Fibroblast of the conjunctiva (primary cell): ENCODE measurements at places on chromosomes 2 and 18.

- peak; percentile 37 for DNase-seq
These were observed 5.5 kb downstream of the SYT4 start for GRCh38 chr18:43271593-43272432.

GRCh38 chr2:85154048-85154753 is 21.0 kb downstream of the TCF7L1 start:
- DNase-seq: no peak

GRCh38 chr2:240179186-240179815 is 38.8 kb upstream of the OTOS start:
- no peak for DNase-seq

DNA sequence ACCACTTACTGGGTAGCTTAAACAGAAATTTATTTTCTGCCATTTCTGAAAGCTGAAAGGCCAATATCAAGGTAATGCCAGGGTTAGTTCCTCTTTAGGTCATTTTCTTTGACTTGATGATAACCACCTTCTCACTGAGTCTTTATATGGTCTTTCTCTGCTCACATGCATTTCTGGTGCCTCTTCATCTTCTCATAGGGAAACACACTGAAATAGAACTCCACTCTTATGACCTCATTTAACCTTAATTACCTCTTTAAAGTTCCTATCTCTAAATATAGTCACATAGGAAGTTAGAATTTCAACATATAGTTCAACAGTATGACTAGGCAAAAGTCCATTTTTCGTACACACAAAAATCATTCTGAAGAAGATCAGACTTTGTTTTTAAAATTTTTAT is 616.8 kb upstream of the VRK2 start:
- DNase-seq: no peak

GRCh38 chr18:8326763-8327394 is 282.4 kb upstream of the RAB12 start:
- DNase-seq: no peak

DNA sequence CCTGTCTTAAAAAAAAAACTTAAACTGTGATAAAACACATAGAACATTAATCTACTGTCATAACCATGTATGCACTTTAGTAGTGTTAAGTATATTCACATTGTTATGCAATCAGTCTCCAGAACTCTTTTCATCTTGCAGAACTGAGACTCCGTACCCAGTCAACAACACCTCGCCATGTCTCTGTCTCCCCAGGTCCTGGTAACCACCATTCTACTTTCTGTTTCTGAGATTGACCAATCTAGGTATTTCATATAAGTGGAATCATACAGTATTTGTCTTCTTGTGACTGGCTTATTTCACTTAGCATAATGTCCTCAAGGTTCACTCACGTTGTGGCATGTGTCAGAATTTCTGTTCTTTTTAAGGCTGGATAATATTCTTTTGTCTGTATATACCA is 290.8 kb upstream of the CXCR4 start:
- DNase-seq: no peak

- no peak for DNase-seq
These were observed 2166.7 kb upstream of the PIK3C3 start for GRCh38 chr18:39788383-39788782.

- DNase-seq: no peak
These were observed 197.5 kb upstream of the COL3A1 start for GRCh38 chr2:188776634-188777033.

DNA sequence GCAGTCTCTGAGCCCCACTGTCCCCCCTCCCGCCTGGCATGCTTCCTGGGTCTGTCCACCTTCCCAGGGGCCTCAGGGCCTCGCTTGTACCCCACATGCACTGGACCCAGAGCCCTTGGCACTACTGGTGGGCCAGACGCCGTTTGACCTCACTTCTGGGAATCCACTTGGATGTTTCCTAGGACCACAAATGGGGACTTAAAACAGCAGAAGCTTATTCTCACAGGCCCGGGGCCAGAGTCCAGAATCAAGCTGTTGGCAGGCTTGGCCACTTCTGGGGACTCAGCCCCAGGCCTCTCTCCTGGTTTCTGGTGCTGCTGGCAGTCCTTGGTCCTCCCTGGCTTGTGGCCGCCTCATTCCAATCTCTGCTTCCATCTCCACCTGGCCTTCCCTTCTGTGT is 19.6 kb downstream of the ANO7 start:
- DNase-seq: no peak

- DNase-seq: no peak
These were observed 47.7 kb downstream of the ZNF516 start for GRCh38 chr18:76447258-76447890.

- no peak for DNase-seq
These were observed 109.9 kb upstream of the ID2 start for GRCh38 chr2:8571792-8572499.

DNA sequence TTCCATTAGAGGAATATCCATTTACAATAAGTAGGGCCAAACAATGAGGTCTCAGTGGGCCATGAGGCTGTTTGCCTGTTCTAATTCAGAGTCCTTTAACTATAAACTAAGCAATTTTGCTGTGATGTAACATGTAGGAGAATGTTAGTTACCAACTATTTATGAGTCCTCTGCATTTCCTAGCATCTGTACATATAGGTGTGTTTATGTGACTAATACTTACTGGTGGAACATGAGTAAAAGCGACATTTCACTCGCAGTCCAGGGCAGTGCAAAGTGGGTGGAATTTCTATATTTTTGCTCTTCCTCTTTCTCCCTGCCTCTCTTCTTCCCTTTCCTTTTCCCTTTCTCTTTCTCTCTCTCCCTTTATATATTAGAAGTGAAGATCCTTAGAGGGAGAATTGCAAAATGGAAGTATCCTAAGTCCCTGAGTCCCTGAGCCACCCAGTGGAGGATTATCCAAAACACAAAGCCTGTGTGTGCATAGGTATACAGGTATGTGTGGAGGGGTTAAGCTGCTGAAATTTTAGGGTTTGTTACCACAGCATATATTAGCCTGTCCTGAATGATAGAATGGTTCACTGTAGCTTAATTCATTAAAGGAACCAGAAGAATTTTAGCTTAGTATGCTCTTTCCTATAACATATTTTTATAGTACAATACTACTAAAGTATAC is 487.0 kb upstream of the FANCL start:
- no peak for DNase-seq

GRCh38 chr2:237412988-237413776 is 782 bp downstream of the COL6A3 start:
- DNase-seq: no peak

DNA sequence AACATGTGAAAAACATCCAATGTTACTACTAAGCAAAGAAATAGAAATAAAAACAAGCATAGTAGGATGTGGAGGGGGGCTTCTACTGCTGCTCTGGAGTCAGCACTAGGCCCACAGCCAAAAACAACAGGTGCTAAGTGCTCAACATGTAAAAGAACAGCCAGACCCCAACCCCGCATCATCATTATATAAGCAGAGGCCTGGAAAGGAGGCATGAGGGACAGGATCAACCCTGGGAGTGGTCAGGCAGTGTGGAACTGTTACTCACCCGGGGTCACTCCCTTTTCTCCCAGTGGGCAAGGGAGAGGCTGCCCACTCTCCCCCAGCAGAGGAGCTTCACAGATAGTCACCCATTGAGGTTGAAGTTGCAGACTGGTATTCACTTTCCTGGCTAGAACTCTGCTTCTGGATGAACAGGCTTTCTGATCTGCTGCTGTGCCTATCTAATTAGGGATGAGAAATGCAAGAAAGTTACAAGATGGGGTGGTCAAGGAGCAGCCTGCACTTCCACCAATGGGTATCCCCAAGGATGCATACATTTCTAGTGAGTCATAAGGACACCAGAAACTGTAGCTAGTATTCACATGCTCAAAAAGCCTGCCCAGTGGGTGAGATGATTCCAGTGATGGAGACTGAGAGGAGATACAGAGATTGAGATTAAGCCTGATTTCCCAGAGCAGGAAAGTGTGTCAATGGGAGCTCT is 480.1 kb upstream of the TCF4 start:
- DNase-seq: peak; percentile 13

GRCh38 chr2:132595693-132596092 is 74.3 kb downstream of the LYPD1 start:
- DNase-seq: no peak

GRCh38 chr2:16756831-16757644 is 91.4 kb upstream of the CYRIA start:
- DNase-seq: peak; percentile 55

- no peak for DNase-seq
These were observed 562.7 kb upstream of the SLC39A10 start for GRCh38 chr2:195094330-195094729.

- DNase-seq: no peak
These were observed 329.9 kb upstream of the TNP1 start for GRCh38 chr2:217189747-217190146.

DNA sequence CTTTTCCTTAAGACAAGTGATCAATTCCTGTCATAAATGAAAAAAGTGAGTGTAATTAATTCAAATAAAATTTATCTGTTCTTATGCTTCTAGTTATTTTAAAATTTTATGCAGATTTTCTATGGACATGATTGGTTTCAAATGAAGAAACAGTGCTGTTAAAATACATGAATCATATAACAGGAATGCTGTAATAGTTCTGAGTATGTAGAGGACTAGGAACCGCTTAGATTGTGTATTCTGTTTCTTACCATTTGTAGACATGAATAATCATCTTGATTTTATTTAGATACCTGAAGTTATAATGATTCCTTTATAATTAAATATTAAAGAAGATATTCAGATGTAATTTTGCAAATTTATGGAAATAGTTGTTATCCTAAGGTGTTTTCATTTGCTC is 3.5 kb downstream of the ACTR2 start:
- no peak for DNase-seq

DNA sequence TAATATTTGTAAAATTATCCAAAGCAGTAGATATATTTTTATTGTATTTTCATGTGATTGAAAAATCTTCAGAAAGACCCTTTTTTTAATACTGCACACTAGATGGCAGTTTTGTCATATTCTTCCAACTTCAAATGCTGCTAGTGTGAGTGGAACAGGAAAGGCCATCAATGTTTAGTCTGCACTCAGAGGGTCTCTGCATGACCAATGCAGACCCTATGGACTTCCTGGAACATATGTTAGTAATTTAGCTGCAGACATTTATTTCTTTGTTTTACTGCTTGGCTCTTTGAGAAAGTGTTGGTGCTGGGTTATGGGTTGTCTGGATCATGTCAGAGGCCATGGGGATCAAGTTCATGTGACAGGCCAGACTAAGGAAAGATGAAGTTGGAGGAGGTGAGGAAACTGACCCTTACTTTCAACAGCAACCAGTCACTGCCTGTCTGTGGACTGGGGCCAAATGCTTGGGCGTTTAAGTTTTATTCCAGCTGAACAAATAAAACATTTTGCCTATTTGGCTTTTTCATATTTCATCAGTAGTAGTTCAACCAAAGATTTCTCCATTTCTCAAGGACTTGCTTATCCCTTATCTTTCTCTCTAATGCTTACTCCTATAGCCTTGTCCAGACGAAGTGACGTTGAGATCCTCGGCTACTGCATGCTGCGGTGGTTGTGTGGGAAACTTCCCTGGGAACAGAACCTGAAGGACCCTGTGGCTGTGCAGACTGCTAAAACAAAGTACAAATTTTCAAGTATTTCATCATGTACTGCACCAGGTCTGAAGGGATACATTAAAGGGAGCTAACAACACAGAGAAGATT is 84.8 kb downstream of the VRK2 start:
- peak; percentile 65 for DNase-seq

- DNase-seq: no peak
These were observed 4.3 kb downstream of the UBXN2A start for GRCh38 chr2:23944527-23944926.

- DNase-seq: no peak
These were observed 2.5 kb downstream of the TMBIM1 start for GRCh38 chr2:218289639-218290315.

DNA sequence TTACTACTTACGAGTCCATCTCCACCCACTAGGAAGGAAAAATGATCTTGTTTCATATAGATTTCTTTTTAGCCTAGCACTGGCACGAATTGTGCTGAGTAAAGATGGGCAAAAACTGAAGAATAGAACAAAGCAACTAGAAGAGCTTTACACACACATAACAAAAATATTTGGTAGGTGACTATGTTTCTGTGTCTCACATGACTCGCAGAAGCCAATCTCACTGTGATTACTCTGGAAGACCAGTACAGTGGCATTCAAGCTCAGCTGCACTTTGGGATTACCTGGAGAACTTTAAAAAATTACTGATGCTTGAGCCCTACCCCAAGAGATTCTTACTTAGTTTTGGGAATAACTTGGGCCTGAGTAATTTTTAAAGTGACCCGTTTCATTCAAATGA is 378.7 kb downstream of the METTL4 start:
- no peak for DNase-seq

- DNase-seq: no peak
These were observed 904.8 kb upstream of the CHAC2 start for GRCh38 chr2:52862801-52863200.

DNA sequence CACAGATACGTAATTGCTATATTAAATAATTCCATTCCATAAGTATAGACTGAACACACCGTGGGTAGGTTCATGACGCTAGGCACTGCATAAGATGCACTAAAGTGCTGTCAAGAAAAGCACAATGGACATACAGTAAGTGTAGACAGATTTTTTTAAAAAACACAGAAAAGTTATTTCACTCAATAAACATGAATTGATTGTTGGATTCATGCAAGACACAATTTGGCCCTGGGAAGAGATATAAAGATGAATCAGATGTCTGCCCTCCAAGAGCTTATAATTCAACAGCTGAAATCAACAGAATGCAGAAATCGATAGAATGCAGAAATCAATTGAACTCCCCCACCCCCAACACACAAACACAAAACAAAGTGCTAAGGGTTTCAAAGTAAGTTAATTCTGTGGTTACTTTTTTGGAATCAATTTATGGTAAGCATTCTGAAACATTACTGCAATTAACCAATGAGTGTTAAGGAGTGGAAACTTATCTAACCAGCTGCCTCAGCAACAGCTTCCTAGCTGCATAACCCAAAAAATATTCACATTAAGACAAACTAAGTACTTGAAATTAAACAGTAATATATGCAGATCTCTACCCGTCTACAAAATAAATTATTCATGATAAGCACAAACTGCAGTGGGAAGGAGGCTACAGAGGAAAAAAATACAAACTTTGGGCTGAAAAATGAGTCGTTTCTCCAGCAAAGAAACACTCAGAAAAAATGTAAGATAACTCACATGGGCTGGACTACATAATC is 1.6 kb downstream of the NBAS start:
- DNase-seq: no peak

DNA sequence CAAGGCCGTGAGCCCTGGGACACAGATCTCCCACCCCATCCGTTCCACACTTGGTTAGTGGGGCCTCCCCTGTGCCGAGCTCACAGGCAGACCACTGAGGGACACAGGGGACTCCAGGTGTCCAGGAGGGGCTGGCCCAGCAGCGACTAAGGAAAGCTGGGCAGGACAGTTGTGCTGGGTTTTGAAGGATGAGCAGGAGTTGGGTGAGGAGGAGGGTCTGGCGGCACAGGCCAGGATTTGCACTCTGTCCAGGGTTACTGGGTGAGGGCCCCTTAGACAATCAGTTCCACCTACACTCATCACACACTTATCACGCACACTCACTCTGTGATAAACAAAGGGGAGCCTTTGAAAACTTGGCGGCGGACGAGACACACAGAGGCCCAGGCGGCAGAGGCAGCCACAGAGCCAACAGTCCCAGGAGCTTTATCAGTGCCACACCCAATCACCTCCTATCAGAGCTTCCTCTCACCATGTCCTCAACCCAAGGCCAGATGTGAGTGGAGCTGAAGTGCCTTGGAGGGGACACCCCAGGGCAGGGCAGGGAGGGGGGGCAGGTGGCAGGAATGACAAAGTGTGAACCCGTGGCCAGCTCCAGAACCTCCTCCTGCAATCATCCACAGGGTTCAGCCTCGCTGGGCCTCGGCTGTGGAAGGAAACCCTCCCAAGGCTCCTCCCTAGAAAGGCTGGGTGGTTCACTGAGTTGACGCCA is 26.6 kb downstream of the BIN1 start:
- no peak for DNase-seq
